Caudate nucleus (tissue), 63 donors: ENCODE measurements at places on chromosomes 1 and 21.
A peak's percentile ranks its signal among the peaks of the same experiment; 100 is the strongest.

DNA sequence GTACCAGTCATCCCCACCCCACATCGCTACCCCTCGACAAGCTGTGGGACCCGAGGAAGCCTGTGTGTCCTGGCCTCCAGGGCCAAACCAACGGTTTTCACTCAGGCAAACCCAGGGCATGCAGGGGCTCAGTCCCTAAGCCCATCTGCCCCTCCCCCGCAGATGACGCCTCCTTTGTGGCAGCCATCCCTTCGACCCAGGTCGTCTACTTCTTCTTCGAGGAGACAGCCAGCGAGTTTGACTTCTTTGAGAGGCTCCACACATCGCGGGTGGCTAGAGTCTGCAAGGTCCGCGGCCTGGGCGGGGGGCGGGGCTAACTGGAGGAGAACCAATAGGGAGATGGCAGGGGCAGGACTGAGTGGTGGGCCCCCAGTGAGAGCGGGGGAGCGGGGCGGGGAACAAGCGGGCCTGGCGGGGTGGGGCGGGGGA lies 7.4 kb downstream of the SEMA4A start:
- DNase-seq, result peak; percentile 54

DNA sequence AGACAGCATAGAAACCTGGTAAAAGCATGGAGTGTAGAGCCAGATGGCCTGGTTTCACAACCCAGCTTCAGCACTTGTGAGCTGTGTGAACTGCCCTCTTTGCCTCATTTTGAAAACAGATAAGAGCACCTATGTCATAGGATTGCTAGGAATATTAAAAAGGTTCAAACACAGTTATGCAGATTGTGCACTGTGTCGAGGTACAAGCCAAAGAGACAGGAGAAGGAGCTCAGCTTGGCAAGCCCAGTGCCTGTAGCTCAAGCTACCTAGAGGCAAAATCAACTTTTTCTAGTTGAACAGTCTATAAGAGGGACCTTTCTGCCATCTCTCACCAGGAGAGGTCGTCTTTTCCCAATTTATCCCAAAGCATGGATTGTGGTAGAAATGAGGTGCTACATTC lies 5.0 kb downstream of the CHODL start:
- no peak for DNase-seq

- DNase-seq, result no peak
These were observed 60.0 kb downstream of the EIF2B3 start for GRCh38 chr1:44926311-44926781.

GRCh38 chr21:45834026-45834715 lies 147.4 kb upstream of the COL6A1 start:
- DNase-seq, result no peak

GRCh38 chr1:147384804-147385203 lies 142.3 kb downstream of the CHD1L start:
- DNase-seq, result no peak

GRCh38 chr1:86464819-86465218 lies 3.9 kb upstream of the CLCA1 start:
- DNase-seq, result no peak

DNA sequence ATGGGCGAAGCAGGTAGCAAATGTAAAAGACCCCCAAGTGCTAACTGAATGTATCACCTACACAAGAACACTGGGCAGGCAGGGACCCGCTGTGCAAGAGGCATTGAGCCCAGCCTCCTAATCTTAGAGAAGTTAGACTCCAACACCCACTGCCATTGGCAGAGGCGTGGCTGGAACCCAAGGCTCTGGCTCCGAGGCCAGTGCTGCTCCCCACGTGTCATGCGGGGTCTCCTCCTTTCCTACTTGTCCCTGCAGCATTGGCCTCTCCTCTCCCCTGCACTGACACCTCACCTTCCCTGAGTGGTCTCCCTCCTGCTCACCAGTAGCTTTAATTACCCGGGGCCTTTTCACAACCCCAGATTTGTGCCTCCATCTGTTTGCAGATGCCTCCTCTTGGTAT lies 107.0 kb downstream of the GALNT2 start:
- DNase-seq, result no peak

GRCh38 chr1:89832496-89833127 lies 11.8 kb downstream of the LRRC8D start:
- no peak for DNase-seq

- no peak for DNase-seq
These were observed 11.3 kb downstream of the C1orf116 start for GRCh38 chr1:207021139-207021861.

DNA sequence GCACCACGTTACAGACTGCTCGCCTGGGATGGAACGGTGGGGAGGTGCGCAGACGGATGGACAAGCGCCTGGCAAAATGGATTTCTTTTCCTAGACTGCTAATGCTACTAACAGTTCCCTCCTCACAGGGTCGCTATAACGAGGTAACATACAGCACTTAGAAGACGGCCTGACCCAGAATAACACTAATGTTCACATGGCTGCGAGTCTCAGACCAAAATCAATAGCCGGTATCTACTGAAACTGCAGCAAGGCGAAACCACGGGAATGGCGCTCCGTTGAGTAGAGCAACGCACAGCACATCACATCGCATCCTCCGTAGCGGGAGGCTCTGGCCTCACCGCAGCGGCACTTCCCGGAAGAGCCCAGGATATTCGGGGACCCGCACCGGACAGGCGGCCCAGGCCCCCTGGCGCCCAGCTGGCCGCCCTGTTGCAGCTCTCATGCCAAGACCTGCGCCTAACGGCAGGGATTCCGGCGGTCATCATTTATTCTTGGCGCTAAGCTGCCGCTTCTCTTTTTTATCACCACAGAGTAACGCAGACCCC lies 46.6 kb downstream of the VPS26C start:
- DNase-seq, result peak; percentile 54

- DNase-seq, result no peak
These were observed 497.4 kb downstream of the DPYD start for GRCh38 chr1:97423403-97423802.

- DNase-seq, result no peak
These were observed 34.5 kb downstream of the RAB4A start for GRCh38 chr1:229305392-229305791.

DNA sequence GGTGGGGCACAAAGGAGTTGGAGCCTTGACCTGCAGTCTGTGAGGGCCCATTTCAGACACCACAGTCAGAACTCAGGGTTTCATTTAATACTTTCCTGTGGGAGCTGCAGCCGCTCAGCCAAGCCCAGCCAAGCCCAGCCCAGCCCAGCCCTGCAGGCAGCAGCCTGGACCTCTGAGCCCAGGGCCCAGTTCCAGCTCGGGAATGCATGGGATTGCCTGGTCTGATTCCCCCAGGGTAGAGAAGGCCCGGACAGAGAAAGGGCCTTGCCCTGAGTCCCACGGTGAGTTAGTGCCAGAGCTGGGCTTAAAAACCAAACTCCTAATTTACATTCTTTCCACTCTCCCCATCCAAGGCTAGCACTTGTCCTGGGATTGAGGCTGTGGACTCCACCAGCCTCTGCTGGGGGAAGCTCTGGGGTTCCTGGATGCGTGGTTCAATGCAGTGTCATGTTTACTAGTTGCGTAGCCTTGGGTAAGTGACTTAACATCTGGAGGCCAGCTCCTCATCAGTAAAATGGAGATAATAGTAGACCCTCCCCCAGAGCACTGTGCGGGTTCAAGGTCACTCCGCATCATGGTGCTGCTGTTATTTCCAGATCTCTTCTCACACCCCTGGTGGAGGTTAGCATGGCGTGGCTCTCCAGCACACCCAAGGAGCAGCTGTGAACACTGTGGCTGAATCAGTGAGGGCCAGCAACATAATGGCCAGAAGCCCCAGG lies 29.2 kb upstream of the PKP1 start:
- DNase-seq, result no peak

DNA sequence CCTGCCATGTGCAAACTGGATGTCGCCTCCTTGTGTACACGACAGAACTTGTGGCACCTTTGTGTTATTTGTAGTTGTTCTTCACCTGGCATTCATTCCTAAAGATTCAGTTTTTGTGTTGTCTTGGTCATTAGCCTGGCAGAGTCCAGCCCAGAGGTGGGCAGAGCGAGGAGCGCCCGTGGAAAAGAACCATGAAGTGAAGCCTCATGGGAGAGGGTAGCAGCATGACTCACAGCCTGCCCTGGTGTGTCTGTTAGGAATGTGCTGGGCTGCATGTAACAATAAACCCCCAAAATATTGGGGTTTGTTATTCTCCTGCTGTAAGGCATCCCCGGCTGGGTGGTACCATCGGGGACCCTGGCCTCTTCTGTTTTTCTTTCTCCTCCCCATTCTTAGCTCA lies 124.9 kb upstream of the TMEM51 start:
- no peak for DNase-seq

- no peak for DNase-seq
These were observed 93.5 kb downstream of the AKT3 start for GRCh38 chr1:243756529-243756928.

DNA sequence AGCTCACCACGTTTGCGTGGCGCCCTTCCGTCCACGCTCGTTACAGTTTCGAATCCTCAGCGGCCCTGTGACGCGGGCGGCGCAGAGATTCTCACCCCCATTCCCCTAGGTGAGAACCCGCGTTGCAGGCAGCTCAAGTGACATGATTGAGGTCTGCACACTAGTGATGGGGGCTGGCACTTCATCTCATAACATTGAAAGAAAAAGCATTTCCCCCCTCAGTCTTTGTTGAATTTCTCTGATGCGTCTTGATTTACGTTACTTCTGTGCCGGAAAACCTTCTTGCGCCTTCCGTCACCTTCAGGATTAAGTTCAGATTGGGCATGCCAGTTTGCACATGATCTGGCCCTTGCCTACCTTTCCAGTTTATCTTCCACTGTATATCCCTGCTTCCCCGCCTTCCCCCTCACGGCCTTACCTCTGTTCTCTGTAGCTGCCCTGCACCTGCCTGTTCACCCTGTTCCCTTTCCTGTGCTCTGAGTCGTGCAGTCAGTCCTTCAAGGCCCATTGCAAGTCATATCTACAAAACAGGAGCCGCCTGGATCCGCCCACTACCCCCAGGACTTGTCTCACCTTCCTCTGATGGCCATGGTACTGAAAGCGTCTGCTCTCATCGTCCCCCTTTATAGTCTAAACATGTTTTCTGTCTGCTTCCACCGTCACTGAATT lies 1.1 kb downstream of the CTPS1 start:
- no peak for DNase-seq

DNA sequence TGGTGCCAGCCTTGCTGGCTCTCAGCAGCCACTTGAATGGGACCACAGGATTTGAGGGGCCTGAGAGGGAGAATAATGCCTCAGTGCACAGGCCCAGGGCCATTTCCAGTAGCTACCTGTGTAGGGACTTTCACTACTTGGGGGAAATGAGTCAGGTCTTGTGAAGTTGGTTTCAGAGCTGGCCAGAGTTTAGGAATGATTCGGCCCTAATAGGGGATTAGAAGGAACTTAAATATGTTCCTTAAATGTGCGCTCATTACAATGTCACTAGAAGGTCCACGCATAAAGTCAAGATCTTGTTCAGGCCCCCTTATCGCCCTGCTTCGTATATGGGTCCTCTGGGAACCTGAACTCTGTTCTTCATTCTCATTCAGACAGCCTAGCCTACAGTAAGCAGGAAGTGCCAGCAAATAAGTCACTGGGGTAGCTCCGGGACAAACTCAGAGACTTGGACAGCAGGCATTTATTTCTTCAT lies 5.6 kb upstream of the AKR1A1 start:
- DNase-seq, result no peak

- DNase-seq, result no peak
These were observed 195.8 kb downstream of the KAZN start for GRCh38 chr1:14794136-14794768.

GRCh38 chr1:221239792-221240191 lies 360.5 kb downstream of the HLX start:
- DNase-seq, result no peak

GRCh38 chr1:98557895-98558294 lies 103.6 kb upstream of the SNX7 start:
- DNase-seq, result no peak

GRCh38 chr1:16167331-16168143 lies 11.7 kb upstream of the EPHA2 start:
- DNase-seq, result no peak

GRCh38 chr1:32032275-32032615 lies 18.6 kb downstream of the KHDRBS1 start:
- DNase-seq, result no peak

GRCh38 chr1:230074762-230075161 lies 7.7 kb downstream of the GALNT2 start:
- DNase-seq, result no peak

DNA sequence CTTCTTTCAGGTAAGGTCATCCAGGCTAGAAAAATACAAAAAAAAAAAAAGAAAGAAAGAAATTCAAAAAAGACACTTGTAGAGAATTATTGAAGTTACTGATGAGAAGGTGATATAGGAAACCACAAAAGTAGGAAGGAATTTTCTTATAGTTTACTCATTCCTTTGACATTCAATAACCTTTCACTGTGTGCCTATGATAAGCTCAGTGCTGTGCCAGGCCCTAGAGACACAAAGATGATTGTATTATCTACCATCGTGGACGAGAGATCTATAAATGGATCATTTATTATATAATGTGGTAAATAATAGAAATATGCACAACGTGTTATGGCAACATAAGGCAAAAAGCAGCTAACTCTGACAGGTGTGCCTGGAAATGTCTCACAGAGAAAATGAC lies 109.6 kb upstream of the NGF start:
- DNase-seq, result no peak

GRCh38 chr1:161265305-161265704 lies 6.8 kb downstream of the PCP4L1 start:
- no peak for DNase-seq

- no peak for DNase-seq
These were observed 349.3 kb downstream of the RGS7 start for GRCh38 chr1:241007668-241008067.

GRCh38 chr1:168031627-168032026 lies 94.8 kb upstream of the MPC2 start:
- no peak for DNase-seq

DNA sequence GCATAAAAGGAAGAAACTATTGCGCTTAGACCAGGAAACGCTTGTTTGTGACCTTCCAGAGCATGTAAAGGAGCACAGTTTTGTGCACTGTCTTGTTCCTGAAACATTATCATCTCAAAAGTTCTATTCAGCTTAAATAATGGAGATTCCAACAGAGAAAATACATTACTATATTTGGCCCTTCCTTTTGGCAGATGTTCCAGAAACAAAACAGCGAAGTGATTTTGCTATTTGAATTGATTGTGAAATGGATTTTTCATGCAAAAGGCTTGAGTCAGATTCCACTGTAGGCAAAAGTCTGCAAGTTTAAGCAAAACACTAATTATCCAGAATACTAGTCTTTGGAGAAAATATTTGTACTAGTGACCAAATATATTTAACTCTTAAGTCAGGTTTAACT lies 80.3 kb upstream of the PTBP2 start:
- DNase-seq, result no peak

GRCh38 chr1:109917768-109918606 lies 7.3 kb downstream of the CSF1 start:
- DNase-seq, result no peak

- DNase-seq, result no peak
These were observed 4.8 kb upstream of the CRYBG2 start for GRCh38 chr1:26358411-26359384.

DNA sequence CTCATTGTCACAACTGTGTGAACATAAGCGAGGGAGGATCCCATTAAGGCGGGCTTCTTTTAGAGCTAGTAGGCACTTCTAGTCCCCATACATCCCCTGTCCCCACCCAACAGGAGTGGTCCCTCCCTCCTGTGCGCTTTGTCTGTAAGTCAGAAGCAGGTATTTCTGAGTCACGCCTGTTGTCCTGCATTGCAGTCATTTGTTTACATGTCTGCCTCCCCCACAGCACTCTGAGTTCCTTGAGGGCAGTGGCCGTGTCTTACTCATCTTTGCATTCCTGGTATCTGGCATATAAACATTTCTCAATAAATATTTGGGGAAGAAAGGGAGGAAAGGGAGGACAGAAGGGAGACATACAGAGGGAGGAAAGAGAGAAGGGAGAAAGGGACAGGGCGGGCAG lies 40.3 kb downstream of the PLEKHA6 start:
- no peak for DNase-seq

- no peak for DNase-seq
These were observed 8.3 kb downstream of the NFIA start for GRCh38 chr1:61090546-61091202.
